ENCODE measurements at places on chromosomes 2 and 18.

DNA sequence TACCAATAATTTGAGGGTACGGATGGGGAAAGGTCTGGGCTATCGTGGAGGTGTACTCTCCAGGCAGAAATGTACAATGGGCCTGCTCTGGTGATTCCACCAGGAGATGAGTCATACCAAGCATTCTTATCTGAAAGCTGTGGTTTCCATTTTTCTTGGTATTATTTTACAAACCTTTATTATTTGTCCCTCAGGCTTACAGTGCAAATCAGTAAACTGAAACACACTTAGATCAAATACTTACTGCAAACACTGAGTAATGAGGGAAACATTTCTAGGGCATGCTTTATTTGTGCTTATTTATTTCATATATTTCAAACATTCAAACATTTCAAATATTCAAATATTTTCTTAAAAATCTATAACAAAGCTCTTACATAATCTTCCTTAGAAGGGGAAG lies 319.8 kb downstream of the RND3 start:
- peak; percentile 80 for DNase-seq

DNA sequence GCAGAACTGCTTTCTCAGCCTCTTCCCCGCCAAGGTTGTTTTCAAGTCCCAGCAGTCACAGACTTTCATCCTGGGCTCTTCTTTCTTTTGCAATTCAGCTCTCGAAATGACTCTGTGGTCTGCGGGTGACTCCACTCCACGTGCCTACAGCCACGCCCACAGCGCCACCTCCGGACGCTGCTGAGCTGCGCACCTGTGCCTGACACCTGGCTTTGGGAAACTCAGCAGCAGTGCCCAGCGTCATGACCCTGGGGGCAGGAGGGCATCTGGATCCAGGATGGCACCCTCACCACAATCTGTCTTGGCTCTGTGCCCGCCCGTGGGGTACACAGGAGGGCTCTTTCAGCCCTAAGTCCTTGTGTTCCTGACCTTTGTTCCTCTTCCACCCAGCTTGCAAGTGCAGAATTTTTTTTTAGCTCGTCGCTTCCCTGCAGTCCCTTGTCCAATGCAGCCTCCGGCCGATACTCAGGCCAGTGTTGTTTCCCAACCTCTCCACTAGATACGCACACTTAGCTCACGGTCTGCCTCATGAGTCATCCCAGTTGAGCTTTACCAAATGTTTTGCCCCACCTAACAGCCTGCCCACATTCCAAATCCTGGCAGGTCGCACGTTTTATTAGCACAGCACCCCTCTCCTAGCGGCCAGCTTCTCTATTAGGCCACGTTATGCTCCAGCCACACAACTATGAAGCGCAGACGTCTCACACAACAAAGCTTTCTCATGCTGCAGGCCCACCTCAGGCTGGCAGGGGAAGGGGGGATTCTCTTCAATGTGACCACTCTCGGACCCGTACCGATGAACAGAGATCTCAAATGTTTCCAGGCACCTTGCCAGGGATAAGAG lies 6.5 kb upstream of the CAPN10 start:
- DNase-seq: peak; percentile 93

DNA sequence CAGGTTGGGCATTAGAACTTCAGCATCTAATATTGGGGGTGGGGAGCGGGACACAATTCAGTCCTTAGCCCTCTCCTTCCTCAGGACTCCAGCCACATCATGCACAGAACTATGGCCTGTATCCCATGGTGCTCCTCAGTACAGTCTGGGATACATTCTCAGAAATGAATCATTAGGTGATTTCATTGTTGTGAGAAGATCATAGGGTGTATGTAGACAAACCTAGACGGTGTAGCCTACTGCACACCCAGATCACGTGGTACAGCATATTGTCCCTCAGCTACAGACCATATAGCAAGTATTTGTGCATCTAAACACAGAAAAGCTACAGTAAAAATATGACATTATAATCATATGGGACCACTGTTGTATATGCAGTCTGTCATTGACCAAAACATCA lies 23.2 kb upstream of the IMP4 start:
- no peak for DNase-seq

DNA sequence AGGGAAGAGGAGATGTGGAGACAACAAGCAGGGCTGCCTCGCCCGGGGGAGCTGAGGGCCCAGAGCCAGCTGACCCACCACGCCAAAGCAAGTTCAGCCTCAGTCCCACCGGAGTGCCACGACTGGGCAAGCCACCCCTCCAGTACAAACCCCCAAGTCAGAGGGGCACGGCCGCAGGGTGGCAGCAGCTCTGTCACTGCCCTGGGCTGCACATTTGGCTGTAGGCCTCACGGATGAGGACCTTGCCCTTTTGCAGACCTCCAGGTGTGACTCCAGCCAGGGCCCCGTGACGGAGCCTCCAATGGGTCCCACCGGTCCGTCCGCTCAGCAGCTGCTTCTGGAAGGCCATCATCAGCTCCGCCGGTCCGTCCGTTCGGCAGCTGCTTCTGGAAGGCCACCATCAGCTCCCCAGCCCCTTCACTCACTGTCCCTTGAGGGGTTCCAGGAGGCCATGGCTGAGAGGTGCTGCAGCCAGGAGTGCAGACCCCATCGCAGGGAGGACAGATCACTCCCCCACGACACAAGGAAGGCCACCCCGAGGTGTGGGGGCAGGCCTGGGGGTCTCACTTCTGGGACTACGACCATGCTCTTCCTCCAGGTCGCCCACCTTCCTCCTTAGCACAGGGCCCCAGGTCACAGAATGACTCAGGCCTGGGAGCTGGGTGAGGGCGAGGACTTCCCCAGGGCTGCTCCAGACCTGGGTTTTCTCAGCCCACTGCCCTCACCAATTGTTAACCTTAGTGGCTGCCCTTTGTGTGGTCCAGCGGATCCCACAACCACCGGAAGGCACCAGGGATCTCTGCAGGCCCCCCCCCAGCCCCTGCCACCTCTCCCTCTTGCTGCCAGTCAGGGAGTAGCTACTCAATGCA lies 24.6 kb upstream of the STK25 start:
- no peak for DNase-seq

GRCh38 chr2:86769838-86770237 lies 20.9 kb downstream of the CD8A start:
- DNase-seq: no peak

DNA sequence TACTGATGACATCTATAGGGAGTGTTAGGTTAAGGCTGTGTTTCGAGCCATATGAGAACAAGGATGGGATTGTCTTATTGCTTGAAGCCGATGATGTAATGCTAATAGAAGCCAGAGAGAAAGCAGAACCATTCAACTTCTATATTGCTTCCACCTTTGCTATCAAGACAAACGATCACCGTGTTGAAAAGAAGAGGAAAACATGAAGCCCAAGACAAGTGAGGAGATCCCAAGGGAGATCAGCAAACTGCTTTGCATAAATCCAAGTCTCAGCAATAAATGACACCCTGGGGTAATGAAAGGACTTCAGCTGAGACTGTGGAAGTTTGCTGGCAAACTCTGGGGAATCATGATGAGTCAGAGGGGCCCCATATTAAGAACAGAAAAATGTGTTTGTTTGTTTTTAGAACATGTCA lies 206.2 kb downstream of the NCKAP5 start:
- DNase-seq: no peak

- DNase-seq: peak; percentile 16
Observed at GRCh38 chr18:22378672-22379282, 38.9 kb downstream of the CTAGE1 start.

DNA sequence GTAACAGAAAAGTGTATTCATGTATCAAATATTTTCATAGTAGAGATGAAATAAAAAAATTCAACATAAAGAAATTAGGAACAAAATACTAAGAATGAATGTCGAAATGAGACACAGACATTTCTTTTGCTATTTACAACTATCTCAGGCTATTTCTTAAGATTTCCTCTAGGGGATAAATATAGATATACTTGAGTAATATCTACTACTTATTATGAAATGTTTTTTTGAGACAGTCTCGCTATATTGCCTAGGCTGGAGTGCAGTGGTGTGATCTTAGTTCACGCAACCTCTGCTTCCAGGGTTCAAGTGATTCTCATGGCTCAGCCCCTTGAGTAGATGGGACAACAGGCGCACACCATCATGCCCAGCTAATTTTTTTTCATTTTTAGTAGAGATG lies 326.1 kb downstream of the RNF144A start:
- DNase-seq: no peak

DNA sequence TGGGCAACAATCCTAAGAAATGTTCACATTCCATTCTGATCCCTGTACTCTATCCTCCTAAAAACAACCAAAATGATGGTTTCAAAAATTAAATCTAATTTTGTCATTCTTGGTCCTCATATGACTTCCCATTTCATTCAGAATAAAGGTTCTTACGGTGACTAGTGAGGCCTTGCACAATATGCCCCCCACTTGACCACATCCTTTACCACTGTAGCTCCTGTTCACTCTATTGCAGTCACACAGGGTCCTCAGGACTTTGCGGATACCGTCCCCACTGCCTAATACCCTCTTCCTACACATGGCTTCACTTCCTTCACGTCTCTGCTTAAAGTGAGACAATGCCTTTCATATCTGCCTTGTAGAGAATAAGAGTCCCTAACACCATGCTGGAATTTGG lies 1058.7 kb upstream of the KLHL29 start:
- no peak for DNase-seq

GRCh38 chr2:233700028-233700635 lies 7.4 kb downstream of the UGT1A6 start:
- peak; percentile 86 for DNase-seq

DNA sequence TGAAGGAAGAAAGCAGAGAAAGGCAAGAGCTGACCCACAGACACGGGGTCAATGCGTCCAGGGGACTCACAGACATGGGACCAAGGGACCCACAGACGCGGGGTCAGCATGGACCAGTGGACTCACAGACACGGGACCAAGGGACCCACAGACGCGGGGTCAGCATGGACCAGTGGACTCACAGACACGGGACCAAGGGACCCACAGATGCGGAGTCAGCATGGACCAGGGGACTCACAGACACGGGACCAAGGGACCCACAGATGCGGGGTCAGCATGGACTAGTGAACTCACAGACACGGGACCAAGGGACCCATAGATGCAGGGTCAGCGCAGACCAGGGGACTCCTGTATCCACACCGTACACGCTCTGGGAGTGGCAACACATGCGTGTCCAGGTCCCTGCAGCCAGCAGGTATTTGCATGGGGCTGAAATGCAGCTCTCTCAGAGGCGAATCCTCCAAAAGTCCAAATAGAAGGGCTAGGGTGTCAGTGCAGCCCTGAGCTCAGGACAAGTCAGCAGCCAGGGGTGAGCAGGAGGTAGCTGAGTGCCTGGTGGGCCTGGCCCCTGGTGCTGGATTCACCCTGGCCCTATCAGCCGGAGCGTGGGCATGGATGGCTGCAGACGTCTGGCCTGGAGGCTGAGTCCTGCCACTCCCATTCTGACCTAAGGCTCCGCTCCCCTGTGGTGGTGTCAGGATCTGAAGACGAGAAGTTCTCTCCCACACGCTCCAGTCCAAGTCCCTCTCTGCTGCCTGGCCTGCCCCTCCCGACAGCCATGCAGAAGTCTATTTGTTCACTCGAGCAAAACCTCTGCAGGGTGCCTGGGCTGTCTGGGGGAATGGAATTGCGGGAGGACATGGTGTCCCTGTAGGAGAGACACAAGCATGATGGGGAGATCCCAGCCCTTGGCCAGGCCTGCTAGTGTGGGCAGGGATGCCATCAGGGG lies 28.5 kb downstream of the TMEM18 start:
- DNase-seq: no peak

- DNase-seq: no peak
Observed at GRCh38 chr18:39500306-39500705, 1934.7 kb upstream of the CELF4 start.

All from NCI-H226 (cell line).